ENCODE measurements at places on chromosomes 13 and 19. TPM values are rescaled to one million over a fixed set of nuclear protein-coding genes. Genes with fewer than 3 reads are reported as not detected.

GRCh38 chr13:38635030-38635429 lies 51.8 kb upstream of the FREM2 start:
- H3K36me3 ChIP-seq, result no peaks in the 10 kb centered on the region
- no peak overlapping the region for H3K4me3 ChIP-seq
- no peaks in the 10 kb centered on the region for H3K4me1 ChIP-seq
- no peak overlapping the region for H3K27ac ChIP-seq
- H3K27me3 ChIP-seq, result peaks cover 2% of the 10 kb centered on the region

- no peak overlapping the region for H3K27ac ChIP-seq
- no peak for DNase-seq
- no peaks in the 10 kb centered on the region for H3K36me3 ChIP-seq
- no peak overlapping the region for H3K4me3 ChIP-seq
- H3K4me1 ChIP-seq, result no peaks in the 10 kb centered on the region
Measured at GRCh38 chr13:63954683-63955082, 2539.0 kb upstream of the PCDH20 start.

FGF14 gene
- not detected for total RNA-seq

GRCh38 chr13:38998739-38999138 lies 8.1 kb upstream of the STOML3 start:
- H3K4me1 ChIP-seq, result no peaks in the 10 kb centered on the region
- no peaks in the 10 kb centered on the region for H3K36me3 ChIP-seq
- H3K27ac ChIP-seq, result no peak overlapping the region
- no peak for DNase-seq
- H3K27me3 ChIP-seq, result no peaks in the 10 kb centered on the region
- H3K4me3 ChIP-seq, result no peak overlapping the region

GRCh38 chr13:29958476-29958875 lies 108.1 kb upstream of the UBL3 start:
- H3K36me3 ChIP-seq, result no peaks in the 10 kb centered on the region
- no peak overlapping the region for H3K27ac ChIP-seq
- peaks cover 12% of the 10 kb centered on the region for H3K4me1 ChIP-seq
- H3K4me3 ChIP-seq, result no peak overlapping the region
- DNase-seq, result no peak

DNA sequence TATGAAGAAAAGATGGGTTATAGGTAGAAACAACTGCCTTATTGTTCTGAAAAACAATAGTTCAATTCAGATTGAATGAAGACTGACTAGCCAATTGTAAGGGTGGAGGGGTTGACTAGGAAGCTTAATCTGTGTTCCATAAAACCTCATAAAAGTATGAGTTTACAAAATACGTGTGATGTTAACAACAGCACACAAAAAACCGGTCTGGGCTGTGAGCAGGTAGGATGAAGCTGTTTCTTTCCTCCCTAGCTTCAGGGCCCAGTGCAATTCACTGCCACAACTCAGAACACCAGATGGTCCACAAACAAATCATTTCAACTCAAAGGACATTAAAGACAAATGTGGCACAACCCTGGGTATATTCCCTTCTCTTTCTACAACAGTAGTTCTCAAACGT lies 3.2 kb downstream of the OXGR1 start:
- peaks cover 26% of the 10 kb centered on the region for H3K27me3 ChIP-seq
- H3K36me3 ChIP-seq, result no peaks in the 10 kb centered on the region
- H3K27ac ChIP-seq, result no peak overlapping the region
- DNase-seq, result no peak
- H3K4me3 ChIP-seq, result no peak overlapping the region

DNA sequence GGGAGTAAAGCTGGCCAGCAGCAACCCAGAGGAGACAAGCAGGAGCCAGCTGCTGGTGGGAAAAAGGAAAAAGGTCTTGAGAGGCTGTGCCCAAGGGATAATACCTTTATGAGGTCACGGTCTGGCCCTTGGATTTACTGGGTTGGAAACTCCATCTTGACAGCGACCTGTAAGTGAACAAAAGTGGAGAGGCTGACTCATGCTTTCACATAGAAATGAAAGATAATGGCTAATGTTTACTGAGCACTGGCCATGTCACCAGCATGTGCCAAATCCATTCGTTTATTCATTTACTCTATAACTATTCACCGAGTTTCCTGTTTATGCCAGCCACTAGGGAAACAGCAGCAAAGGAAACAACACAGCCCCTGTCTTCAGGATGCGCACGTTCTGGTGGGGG lies 4.7 kb downstream of the VRK3 start:
- no peak overlapping the region for H3K27ac ChIP-seq
- H3K27me3 ChIP-seq, result no peaks in the 10 kb centered on the region
- DNase-seq, result no peak
- H3K4me1 ChIP-seq, result peaks cover 29% of the 10 kb centered on the region

OR7D2 gene
- not detected for total RNA-seq

GRCh38 chr19:1744822-1745563 lies 8.3 kb upstream of the ONECUT3 start:
- peaks cover 15% of the 10 kb centered on the region for H3K4me1 ChIP-seq
- no peak overlapping the region for H3K4me3 ChIP-seq
- H3K36me3 ChIP-seq, result no peaks in the 10 kb centered on the region
- DNase-seq, result no peak

DNA sequence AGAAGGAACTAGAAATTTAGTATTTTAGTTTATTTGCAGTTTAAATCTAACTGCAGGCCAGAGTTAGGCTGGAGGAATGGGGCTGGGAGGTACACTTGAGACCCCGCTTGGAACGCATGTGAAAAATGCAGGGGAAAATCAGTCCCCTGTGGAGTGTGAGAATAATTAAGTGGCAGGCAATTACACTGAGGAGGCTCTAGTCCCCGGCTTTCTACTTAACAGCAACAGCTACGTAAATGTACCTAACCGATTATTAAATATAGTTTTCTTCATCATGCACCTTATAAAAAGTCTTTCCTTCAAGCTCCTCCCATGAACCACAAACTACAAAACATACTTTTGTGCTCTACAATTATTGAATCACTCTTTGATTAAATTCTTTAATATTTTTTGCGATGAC lies 804 bp downstream of the ZNF708 start:
- peaks cover 44% of the 10 kb centered on the region for H3K36me3 ChIP-seq
- H3K4me3 ChIP-seq, result peak overlapping the region; percentile 99
- H3K27me3 ChIP-seq, result no peaks in the 10 kb centered on the region
- no peak for DNase-seq

CBARP gene
- total RNA-seq, result 0.64 TPM

SYNGR4 gene
- total RNA-seq, result not detected

DNA sequence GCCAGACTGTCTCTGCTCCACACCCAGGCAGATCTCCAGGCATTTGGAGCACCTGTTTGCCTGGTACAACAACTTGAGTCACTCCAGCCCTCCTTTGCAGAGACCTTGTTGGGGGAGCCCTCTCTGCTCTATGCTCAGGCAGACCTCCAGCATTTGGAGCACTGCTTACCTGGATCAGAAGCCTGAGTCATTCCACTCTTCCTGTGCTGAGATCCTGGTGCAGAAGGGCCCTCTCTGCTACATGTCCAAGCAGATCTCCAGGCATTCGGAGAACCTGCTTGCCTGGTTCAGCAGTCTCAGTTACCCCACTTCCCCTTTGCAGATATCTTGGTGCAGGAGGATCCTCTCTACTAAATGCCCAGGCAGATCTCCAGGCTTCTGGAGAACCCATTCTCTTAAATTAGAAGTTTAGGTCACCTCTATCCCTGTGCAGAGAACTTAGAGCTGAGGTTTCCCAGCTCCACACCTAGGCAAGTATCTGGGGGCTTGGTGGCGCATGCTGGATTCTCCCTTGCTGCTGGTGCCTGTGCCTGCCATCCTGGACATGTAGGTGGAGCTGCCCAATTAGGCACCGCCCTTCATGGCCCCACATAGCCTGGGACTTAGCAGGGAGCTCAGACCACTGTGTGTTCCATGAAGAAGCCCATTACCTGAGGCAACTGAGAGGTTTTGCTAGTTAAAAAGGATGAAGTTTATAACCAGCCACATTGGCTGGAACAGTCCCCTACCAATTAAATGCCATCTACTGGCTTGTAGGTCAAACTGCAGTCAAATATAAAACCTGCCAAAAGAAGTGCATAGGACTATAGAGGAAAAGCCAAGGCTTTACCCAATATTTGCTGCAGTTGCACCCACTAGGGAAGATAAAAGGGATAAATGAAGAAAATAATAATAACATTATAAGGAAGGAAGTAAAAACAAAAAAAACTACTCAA lies 97.6 kb upstream of the SLITRK6 start:
- no peaks in the 10 kb centered on the region for H3K27me3 ChIP-seq
- H3K36me3 ChIP-seq, result no peaks in the 10 kb centered on the region

DNA sequence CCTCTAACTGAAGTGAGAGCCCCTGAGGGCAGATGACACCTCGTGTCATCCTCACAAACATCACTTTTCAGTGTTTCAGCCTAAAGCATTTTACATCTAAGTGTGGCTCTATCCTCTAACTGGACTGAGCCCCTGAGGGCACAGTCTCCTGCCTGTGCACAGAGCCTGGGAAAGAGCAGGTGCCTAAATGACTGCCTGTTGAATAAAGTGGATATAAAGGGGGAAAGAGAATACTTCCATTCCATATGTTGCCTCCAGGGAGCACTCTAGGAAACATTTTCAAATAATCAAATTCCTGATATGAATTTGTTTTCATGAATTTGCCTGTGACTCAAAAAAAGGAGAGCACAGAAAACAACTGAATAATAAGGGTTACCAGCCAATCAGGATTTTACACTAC lies 32.2 kb downstream of the CNMD start:
- no peaks in the 10 kb centered on the region for H3K4me1 ChIP-seq
- H3K27me3 ChIP-seq, result no peaks in the 10 kb centered on the region
- no peaks in the 10 kb centered on the region for H3K36me3 ChIP-seq
- no peak for DNase-seq

DNA sequence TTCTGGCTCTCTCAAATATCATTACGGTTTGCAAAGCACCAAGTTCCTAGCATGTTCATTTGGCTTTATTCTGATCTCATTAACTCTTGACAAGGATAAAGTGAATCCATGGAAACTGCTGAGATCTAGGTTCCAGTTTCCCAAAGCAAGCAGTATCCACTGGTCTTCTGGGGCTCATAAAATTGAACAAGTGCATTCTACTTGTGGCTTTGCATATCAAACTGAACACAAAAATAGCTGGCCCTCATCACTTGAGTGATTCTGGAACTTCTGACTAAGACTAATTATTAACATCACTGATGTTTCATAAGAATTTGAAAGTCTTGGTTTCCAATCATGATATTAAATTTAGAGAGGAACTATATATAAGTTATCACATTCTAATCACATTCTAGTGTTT lies 6.3 kb upstream of the KCTD12 start:
- no peak overlapping the region for H3K27ac ChIP-seq
- H3K4me3 ChIP-seq, result no peak overlapping the region
- no peaks in the 10 kb centered on the region for H3K27me3 ChIP-seq
- no peaks in the 10 kb centered on the region for H3K36me3 ChIP-seq
- DNase-seq, result no peak

DNA sequence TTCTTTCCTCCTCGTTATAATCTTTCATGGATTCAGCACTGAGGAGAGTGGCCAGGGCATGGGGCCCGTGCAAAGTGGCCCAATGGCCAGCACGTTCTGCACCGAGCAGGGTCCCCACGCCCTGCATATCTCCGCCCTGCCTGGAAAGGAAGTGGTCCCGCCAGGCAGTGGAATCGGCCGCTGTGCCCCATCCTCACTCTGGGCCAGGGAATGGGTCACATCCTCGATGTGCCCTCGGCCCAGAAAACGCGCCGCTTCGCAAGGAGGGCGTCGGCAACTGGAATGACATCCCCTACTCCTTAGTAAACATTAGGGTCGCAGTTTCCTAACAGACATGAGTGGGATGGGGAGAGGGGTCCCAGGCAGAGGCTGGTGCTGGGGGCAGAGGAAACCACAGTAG lies 90.7 kb downstream of the ZNF254 start:
- H3K27me3 ChIP-seq, result no peaks in the 10 kb centered on the region
- H3K4me1 ChIP-seq, result no peaks in the 10 kb centered on the region
- DNase-seq, result no peak
- no peak overlapping the region for H3K27ac ChIP-seq

MYH14 gene
- not detected for total RNA-seq

RETN gene
- total RNA-seq, result not detected

FAM216B gene
- not detected for total RNA-seq

GRCh38 chr13:48234566-48235340 lies 1.7 kb downstream of the ITM2B start:
- peaks cover 17% of the 10 kb centered on the region for H3K36me3 ChIP-seq
- peak overlapping the region; percentile 93 for H3K4me3 ChIP-seq
- H3K4me1 ChIP-seq, result peaks cover 58% of the 10 kb centered on the region
- H3K27ac ChIP-seq, result peak overlapping the region; percentile 87

DNA sequence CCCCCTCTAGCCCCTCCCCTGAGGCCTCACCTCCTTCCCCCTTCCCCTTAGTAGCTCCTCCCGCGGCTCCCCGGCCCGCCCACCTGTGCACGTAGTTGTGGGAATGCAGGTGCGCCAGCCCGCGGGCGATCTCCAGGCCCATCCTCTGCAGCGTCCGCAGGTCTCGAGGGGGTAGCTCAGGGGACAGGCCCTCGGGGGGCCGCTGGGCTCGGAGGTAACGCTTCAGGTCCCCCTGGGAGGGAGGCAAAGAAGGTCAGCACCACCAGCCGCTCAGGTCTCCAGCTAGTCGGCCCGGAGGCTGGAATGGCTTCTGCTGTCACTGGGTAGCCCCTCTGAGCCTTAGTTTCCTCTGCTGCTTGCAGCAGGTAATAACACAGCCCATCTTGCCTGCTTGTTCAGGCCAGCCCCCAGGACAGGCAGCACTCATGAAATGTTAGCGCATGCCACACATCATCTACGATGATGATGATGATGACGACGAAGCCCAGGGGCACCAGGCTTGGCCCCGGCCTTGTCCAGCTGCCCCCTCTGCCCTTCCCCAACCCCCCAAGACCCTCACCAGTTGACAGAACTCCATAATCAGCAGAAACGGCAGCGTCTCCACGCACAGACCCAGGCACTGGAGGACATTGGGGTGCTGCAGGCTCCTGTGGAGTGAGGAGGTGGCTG lies 9.2 kb downstream of the LMTK3 start:
- peak overlapping the region; percentile 63 for H3K4me3 ChIP-seq
- peak; percentile 63 for DNase-seq
- H3K27me3 ChIP-seq, result peaks cover 11% of the 10 kb centered on the region
- H3K27ac ChIP-seq, result no peak overlapping the region
- H3K36me3 ChIP-seq, result no peaks in the 10 kb centered on the region

Measured in activated B cell treated with CpG ODN at 0.5 μM for 24 hours (primary cell).